Mesothelial cell of epicardium (in vitro differentiated cells): ENCODE measurements at places on chromosomes 6 and 20. TPM values are rescaled to one million over a fixed set of nuclear protein-coding genes. Genes with fewer than 3 reads are reported as not detected.

The TSPO2 gene
- not detected in 3 replicates for total RNA-seq

The BTN1A1 gene
- 0.09 to 0.11 TPM in 2 of 3 replicates, not detected in the other for total RNA-seq

The RTEL1 gene
- total RNA-seq: 38.7 to 45.2 TPM (median 42.2 TPM) in 3 replicates

The MAFB gene
- 10.8 to 11.5 TPM (median 11.1 TPM) in 3 replicates for total RNA-seq

The MYB gene
- 1.6 to 2.4 TPM (median 2.0 TPM) in 3 replicates for total RNA-seq

The FKBP1C gene
- total RNA-seq: 0.20 to 0.97 TPM (median 0.67 TPM) in 3 replicates

- DNase-seq: no peak
Observed at GRCh38 chr6:158038291-158039177, 56.9 kb downstream of the SYNJ2 start.

DNA sequence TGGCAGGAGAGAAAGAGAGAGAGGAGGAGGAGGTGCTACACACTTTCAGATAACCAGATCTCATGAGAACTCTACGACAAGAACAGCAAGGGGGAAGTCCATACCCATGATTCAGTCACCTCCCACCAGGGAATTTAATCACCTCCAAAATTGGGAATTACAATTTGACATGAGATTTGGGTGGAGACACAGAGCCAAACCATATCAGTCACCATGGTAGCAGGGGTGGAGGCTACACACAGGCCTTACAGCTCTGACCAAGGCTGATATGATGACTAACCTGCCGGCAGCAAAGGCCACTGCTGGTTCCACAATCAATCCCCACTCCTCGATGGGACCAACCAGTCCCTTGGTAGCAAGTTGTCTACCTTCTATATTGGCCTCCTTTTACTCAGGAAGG lies 13.6 kb upstream of the RBM24 start:
- no peak for DNase-seq

DNA sequence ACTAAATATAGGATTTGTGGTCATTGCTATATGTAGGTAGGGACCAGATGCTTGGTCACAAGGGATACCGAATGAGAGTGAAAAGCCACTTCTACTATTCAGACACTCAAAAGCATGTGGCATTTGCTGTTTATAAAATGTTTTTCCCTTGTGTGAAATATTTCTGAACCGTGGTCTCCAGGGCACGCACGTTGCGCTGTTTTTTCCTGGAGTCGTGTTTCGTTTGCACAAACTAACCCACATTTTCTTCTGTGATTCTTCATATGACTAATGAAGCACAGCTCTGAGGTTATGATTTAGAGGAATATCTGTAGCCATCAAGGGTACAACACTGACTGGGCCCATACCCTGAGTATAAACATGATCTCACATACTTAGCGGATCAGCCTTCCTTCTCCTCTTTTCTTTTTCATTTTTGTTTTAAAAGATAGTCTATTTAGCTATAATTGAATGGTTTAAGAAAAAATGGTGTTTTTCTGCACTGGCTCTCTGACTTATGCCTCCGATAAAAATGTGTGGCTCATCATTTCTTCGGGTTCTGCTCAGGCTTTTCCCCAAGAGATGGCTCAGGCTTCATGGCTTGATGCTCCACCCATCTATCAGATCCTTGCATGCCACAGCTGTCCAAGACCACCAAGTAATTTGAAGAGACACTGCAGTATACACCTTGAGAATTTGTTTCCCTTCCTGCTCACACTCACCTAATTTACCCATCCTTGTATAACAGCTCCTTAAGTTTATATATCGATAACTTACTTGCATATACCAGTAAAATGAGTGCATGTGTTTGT lies 59.9 kb upstream of the HBS1L start:
- DNase-seq: no peak

DNA sequence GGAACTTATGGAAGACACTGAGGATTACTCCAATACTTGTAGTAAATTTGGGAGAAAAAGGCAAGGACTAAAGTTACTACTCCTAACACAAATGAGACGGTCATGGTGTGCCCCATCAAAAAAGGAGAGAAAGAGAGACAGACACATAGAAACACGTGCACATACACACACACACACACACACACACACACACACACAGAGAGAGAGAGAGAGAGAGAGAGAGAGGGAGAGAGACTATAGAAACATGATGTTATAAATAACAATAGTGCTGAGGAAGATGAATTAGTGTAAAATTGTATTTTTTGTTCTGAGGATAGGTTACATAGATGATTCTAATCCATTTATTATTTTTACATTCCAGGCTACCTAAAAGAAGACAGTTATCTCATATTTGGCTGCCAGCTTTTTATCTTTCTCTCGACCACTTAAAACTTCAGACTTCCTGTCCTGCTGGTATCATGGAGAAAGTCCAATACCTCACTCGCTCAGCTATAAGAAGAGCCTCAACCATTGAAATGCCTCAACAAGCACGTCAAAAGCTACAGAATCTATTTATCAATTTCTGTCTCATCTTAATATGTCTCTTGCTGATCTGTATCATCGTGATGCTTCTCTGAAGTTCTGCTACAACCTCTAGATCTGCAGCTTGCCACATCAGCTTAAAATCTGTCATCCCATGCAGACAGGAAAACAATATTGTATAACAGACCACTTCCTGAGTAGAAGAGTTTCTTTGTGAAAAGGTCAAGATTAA lies 10.5 kb downstream of the PLN start:
- no peak for DNase-seq

DNA sequence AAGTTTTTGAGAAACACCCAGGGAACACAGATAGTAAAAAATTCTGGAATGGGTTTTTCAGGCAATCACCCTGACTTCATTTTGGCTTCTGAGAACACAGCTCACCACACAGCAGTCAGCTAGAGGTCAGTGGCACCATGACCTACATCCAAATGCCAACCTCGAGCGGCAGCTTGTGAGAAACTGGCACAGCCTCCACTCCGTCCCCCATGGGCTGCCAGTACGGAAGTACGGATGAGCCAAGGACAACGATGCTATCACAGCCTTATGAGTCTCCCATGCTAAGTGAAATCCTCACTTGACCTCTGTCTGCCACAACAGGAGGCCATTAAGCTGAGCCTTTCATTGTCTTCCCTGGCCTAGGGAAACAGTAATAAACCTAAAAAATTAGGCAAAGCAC lies 32.0 kb downstream of the KIF16B start:
- DNase-seq: no peak

- no peak for DNase-seq
Observed at GRCh38 chr6:83215131-83216047, 22.2 kb downstream of the RWDD2A start.

DNA sequence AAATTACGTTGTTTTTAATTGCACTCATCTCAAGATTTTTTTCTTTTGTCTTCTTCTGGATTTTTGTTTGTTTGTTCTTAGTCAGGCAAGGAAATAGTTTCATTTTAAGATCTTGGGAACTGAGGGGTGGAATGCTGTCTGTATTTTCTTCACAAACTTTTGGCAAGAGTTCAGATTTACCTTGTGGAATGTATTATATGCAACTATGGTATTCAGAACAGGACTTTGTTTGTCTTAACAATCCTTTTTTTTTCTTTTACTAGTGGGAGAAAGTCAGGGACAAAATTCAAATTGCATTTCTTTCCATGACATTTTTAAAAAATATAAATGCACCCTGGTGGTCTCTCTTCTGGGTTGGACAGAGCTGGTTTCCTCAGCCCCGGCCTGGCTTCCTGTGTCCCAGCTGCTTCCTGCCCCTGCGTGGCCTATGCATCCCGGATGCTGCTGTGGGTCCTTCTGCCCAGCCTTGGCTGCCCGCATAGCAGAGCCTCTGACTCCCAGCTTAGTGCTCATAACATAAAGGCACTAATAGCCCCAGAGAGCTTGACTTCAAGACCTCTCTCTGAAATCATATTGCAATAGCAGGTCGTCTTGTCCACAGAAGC lies 520.7 kb downstream of the QKI start:
- no peak for DNase-seq

DNA sequence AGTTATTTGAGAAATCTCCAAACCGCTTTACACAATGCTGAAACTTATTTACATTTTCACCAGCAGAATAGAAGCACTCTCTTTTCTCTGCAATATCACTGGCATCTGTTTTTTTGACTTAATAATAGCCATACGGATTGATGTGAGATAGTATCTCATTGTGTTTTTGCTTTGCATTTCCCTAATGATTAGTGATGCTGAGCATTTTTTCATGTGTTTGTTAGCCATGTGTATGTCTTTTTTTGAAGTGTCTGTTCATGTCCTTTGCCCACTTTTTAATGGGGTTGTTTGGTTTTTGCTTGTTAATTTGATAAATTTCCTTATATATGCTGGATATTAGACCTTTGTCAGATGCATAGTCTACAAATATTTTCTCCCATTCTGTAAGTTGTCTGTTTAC lies 73.6 kb downstream of the FBXO5 start:
- DNase-seq: no peak

- no peak for DNase-seq
Observed at GRCh38 chr6:129818251-129818650, 42.9 kb downstream of the TMEM244 start.

- DNase-seq: no peak
Observed at GRCh38 chr6:4692664-4693063, 83.5 kb upstream of the CDYL start.

DNA sequence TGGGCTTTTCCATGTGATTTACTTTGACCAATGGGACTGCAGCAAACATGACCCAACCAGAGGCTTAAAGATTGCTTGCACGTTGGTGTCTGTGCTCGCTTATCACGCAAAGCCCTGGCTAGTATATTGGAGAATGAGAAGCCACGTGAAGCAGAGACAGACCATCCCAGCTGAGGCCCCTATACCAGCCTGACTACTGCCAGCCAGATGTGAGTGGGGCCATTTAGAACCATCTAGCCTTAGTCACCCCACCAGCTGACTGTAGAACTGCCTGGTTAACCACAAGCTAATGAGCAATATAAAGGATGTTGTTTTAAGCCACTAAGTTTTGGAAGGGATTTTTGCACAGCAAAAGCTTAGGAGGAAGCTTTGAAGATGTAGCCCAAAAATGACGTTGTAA lies 74.5 kb downstream of the MACROD2 start:
- DNase-seq: no peak

DNA sequence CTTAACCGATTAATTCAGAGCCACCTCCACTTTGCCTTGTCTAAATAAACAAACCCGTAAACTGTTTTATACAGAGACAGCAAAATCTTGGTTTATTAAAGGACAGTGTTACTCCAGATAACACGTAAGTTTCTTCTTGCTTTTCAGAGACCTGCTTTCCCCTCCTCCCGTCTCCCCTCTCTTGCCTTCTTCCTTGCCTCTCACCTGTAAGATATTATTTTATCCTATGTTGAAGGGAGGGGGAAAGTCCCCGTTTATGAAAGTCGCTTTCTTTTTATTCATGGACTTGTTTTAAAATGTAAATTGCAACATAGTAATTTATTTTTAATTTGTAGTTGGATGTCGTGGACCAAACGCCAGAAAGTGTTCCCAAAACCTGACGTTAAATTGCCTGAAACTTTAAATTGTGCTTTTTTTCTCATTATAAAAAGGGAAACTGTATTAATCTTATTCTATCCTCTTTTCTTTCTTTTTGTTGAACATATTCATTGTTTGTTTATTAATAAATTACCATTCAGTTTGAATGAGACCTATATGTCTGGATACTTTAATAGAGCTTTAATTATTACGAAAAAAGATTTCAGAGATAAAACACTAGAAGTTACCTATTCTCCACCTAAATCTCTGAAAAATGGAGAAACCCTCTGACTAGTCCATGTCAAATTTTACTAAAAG lies 2.7 kb downstream of the FOXC1 start:
- DNase-seq: no peak

GRCh38 chr6:142301651-142302391 lies at the start of gene ADGRG6:
Gene ADGRG6, plus strand, starts transcription at chr6:142302007. Its CDS starts 323 bp downstream, at chr6:142302330.
- peak; percentile 25 for DNase-seq
